ENCODE measurements at places on chromosomes 1 and 21.

DNA sequence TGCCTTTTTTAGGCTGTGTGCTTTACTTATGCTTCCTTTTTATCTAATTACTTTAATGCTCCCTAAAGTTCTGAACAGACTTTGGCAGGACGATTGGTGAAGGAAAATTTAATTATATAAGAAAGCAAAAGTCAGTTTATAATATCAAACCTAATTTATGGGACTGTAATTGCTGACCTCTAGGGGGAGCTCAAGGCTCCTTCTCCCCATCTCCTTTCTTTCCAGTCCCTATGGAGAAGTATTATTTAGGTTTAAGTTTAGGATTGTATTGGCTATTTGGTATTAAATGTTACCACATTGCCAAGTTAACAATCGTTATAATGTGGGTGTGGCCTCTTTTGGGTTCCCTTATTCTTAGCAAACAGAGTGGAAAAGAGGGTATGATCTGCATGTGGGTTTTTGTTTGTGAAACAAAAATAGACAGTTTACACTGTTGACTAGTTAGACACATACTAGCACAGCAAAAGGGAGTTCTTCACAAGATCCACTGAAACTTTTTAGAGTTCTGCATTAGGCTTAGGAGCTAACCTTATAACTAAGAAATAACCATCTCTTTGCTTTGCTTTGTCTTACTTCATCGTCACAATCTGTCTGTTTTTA, 48.2 kb upstream of the TNFSF4 start:
- DNase-seq: no peak

DNA sequence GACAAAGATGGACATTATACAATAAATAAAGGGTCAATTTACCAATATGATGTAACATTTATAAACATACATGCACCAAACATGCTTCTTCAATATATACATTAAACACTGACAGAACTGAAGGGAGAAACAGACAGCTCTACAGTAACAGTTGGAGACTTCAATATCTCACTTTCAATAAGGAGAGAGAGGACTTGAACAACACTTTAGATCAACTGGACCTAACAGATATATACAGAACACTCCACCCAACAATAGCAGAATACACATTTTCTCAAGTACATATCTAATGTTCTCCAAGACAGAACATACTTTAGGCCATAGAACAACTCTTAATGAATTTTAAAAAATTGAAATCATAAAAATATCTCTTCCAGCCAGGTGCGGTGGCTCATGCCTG, 50.6 kb upstream of the TTC39A start:
- DNase-seq: no peak

- no peak for DNase-seq
These were observed 987 bp downstream of the DYNLT4 start for GRCh38 chr1:44806025-44806703.

DNA sequence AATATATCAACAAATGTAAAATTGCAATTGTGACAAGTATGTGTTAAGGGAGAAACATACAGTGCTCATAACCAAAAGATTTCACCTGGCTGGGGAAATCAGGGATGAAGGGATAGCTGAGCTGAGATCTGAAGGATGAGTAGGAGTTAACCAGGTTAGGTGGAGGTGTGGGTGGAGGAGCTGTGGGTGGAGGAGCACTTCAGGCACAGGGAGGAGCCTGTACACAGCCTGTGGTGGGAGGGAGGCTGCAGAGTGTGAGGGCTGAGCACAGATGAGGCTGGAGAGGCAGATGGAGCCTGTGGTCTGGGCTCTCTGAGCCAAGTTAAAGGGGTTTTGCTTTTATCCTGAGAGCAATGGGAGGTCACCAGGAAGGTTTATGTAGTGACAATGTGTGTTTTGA, 111.9 kb downstream of the XCL2 start:
- DNase-seq: no peak

- no peak for DNase-seq
These were observed 435.9 kb downstream of the KIF26B start for GRCh38 chr1:245590726-245591125.

- no peak for DNase-seq
These were observed 216.0 kb downstream of the DYRK1A start for GRCh38 chr21:37582590-37582989.

DNA sequence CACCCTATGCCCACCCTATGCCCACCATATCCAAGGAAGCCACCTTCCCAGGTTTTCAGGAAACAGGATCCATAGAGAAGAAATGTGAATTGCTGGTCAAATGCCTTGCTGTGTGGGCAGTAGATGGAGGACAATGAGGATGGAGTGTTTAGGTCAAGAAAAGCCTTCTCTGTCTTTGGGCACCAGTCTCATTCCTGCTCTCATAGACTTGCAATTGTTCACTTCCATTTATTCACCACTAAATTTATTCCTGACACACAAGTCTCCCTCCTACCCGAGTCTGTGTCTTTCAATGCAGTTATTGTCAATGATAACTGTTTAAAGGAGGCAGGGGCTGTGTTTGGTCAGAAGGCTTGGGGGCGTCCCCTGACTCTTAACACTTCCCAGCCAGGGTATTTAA, 48.0 kb upstream of the ITPKB start:
- DNase-seq: no peak

- DNase-seq: no peak
These were observed 68.6 kb upstream of the COG2 start for GRCh38 chr1:230573658-230574057.
